T-helper 2 cell treated with Interferon-gamma antibody and Interleukin-4, amounts not matched to agents 5 μg/mL and 100 μg/mL, for 36 hours (primary cell): ENCODE measurements at places on chromosomes 16 and 17.
A peak's percentile ranks its signal among the peaks of the same experiment; 100 is the strongest.

DNA sequence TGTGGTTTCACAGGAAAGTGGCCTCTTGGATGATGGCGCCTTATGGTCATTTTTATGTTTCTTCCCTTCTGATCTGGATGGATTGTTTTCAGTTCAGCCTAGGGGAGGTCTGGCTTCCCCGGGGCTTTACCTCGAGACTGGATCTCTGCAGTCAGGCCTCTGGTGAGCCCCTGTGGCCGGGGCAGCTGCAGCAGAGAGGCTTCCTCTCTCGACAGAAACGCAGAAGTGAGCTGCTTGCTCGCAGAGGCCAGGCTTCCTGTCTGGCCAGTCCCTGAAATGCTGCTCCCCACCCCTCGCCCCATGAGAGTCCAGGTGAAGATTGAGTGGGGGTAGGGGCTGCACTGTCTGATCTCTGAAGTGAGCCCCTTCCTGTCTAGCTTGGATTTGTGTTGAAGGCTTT is 44.0 kb downstream of the PLCG2 start:
- DNase-seq, result no peak

DNA sequence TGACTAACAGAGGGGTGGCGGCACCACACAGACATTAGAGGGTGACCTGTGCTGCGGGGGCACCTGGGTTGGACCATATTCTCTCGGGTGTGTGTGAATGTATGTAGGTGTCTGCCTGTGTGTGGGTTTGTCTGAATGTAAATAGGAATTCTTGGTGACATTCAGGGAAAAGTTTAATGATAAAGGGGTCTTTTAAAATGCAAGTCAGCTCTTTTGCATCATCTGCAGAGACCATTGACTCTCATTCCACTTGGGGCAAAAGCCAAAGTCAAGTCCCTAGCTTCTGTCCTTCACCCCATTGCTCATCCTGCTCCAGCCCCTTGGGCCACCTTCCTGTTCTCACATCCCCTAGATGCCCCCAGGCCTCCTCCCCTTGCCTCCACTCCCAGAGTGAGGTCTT is 23.6 kb downstream of the KSR1 start:
- DNase-seq, result no peak

- no peak for DNase-seq
These were observed 19.2 kb downstream of the RNF213 start for GRCh38 chr17:80279895-80280294.

- DNase-seq, result no peak
These were observed 48.5 kb downstream of the WWOX start for GRCh38 chr16:78147911-78148401.

- DNase-seq, result no peak
These were observed 177.2 kb downstream of the FOXL1 start for GRCh38 chr16:86755571-86756006.

GRCh38 chr17:2905696-2906501 is 109.7 kb downstream of the RAP1GAP2 start:
- DNase-seq, result no peak

GRCh38 chr17:5209396-5209795 is 17.7 kb upstream of the ZNF594 start:
- no peak for DNase-seq

DNA sequence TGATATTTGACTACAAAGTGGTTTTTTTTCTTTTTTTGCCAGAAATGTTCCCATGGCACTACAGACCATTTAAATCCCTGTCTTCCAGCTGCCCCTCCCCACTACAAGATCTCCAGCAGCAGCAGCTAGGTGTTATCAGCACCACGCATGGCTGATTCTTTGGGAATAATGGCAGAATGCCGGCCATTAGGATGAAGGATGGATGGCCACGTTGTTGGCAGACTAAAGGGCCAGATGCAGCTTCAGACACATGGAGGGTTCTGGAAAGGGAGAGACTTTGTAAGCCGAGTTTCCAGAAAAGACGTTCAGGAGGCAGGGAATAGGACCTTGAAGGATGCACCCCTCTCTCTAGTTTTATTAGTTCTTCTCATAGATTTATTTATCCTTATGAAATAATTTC is 10.3 kb upstream of the MED9 start:
- DNase-seq, result no peak

DNA sequence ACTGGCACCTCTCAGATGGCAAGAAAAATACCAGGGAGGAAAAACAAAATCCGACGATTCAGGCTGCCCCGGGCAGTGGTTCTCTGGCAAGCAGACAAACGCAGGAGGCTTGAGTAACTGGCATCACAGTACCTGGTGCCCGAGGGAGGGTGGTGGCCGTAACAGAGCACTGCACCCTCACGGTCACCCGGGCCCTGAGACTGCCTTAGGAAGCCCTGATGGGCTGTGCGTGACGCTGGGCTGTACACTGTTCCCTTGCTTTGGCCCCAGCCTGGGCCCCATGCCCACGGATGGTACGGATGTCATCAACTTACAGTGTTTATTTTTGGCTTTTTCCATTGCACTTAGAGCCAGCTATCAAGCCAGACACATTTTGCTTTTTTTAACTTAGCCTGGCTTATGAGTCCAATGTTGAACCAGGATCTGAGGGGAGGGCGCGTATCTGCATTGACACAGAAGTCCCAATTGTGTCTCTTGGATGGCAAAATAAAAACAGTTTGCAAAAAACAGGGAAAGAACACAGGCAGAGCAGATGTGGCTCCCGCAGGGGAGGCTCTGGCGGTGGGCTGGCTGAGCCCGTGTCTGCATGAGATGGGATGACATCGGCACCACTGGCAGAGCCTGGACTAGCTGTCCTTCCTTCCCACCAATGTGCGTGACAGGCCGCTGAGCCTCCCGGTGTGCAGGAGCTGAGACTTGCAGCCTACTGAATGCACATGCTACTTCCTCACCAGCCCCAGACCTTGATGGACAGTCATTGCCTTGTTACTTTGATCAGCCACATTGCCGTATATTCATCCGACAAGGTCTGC is 287.7 kb downstream of the FOXL1 start:
- DNase-seq, result no peak

- no peak for DNase-seq
These were observed 184.0 kb downstream of the CYLD start for GRCh38 chr16:50925758-50926357.

DNA sequence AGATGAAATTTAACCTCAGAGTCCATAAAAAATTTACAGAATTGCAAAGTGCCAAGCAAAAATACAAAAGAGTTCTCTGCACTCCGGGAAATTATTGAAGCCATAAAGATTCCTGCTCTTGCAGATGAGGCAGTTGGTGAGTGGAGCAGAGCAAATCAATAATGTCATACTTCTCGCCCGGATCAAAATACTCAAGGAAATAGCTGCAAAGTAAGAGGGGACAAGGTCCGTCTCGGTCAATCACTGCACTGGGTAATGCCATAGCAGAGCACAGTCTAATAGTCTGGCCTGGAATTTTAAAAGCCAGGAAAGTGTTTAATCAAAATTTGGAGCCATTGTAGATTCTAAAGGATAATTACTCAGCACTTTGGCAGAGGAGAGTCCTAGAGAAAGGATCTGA is 58.9 kb downstream of the GP2 start:
- no peak for DNase-seq

DNA sequence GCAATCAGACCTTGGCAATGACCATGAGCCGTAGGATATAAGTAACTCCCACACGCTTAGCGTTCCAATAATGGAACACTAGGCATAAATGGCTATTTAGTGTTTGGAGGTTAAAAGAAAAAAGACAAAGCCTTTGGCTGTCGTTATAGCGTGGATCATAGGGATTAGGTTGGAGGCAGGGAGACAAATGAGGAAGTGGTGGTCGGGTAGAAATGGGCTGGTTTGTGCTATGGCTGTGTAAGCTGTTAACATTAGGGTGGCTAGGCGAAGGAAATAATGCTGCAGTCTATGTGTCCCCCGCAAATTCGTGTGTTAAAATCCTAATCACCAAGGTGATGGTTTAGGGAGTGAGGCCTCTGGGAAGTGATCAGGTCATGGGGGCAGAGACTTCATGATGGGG is 120.4 kb upstream of the IRX6 start:
- DNase-seq, result no peak

GRCh38 chr17:70677783-70678647 is 508.7 kb downstream of the KCNJ2 start:
- DNase-seq, result no peak

DNA sequence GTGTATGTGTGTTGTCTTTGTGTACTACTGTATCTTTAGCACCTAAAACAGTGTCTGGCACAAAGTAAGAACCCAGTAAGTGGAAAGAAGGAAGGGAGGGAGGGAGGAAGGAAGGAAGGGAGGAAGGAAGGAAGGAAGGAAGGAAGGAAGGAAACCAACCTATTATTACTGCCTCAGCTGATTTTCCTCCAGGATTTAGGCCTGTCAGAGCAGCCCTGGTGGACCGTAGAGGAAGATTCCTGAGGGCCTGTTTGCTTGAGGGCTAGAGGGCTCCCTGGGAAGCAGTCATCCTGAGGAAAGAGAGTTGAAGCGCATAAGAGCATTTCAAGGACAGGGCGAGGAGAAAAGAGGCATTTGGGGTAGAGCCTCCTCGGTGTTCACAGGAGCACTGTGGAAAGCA is 61.5 kb downstream of the WSB1 start:
- DNase-seq, result no peak

DNA sequence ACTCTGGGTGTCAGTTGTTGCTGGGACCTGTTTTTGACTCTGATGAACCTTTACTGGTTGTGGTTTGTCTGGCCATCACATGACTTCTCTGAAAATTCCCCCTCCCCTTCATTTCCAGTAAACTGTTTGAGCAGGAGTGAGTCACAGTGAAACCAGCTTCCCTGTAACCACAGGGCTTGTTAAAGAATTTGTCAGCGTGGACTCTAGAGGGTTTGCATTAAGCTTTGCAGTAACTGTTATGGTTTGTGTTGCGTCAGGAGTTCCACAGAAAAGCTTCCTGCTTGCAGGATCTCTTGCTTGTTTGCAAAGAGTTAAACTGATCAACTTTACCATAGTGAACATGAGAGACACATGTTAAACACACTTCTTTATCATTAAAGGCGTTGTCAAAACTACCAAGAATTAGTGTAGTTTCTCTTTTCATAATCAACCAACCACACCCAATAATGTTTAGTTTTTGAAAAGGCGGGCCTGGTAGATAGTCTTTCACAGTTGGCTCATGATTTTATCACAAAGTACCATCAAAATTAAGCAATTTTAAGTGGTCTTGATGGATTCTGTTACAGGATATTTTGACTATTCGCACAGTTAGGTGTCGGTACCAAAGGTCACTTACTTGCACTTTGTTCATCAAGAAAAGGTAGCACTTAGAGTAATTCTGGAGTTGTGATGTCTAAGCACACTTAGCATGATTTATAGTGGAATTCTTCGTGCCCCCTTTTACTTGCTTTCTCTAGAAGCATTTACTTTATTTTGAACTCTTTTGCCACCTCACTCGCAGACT is 79.3 kb downstream of the VMP1 start:
- DNase-seq, result peak; percentile 93

DNA sequence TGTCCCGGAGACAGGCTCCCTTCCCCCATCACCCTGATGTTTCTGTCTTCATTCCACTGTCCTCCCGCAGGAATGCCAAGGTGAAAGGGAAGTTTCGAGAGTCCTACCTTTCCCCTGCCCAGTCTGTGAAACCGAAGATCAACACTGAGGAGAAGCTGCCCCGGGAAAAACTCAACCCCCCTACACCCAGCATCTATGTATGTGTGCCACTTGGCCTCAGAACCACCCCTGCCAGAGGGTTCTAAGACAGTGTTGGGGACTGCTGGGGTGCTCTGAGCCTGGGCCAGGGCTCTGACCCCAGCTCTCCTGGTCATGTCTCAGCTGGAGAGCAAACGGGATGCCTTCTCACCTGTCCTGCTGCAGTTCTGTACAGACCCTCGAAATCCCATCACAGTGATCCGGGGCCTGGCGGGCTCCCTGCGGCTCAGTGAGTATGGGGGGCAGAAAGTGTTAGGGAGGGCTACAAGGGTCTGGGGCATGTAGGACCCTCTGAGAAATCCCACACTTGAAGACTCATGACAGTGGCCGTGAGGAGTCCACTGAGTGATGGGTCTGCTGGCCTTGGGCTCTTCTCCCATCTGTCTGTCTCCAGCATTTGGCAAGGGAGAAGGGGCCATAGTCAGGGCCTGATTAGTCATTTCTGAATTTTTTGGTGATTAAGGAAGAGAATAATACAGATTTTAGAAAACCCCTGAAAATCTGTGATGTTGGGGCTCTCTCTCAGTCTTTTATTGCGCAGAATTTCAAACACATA is 4.9 kb upstream of the TMEM88 start:
- DNase-seq, result no peak

GRCh38 chr17:41655611-41656111 is 31.3 kb upstream of the KRT17 start:
- no peak for DNase-seq

DNA sequence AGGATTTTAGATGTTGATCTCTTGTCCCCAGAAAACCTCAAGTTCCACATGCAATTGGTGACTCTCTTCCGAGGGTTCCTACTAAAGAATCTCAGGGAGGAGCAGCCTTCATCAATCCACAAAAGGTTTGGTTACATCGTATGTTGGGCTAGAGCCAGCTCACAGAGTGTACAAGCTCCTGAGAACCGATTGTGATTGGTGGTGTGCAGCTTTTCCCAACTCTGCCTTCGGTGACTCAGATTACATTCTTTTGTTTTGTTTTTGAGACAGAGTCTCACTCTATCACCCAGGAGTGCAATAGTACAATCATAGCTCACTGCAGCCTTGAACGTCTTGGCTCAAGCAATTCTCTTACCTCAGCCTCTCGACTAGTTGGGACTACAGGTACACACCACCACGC is 172.4 kb downstream of the PMP22 start:
- no peak for DNase-seq
